ENCODE measurements at places on chromosomes 4 and X.

GRCh38 chr4:6478546-6479220 is 6.3 kb upstream of the PPP2R2C start:
- no peak for DNase-seq

- DNase-seq = peak; percentile 40
Measured at GRCh38 chrX:15301924-15302323, 13.5 kb downstream of the ASB11 start.

DNA sequence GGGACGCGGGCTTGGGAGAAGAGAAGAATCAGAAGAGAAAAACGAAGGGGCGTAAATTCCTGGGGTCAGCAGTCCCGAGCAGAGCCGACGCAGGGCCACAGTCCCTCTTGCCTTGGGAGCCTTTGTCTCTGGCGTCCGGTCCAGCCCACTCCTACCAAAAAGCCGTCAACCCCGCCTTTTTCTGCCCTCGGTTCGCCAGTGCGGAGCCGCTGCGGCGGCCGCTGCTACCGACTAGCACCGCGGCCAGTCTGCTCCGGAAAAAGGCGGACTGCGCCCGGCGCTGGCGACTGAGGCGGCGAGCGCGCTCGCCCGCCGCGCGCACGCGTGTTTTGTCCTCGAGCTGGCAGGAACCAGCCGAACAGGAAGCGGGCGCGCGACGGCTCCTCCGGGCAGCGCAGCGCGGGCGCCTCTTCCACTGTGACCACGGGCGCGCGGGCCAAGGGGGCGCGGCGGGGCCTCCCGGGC is 502 bp downstream of the HNRNPDL start:
- DNase-seq = no peak

DNA sequence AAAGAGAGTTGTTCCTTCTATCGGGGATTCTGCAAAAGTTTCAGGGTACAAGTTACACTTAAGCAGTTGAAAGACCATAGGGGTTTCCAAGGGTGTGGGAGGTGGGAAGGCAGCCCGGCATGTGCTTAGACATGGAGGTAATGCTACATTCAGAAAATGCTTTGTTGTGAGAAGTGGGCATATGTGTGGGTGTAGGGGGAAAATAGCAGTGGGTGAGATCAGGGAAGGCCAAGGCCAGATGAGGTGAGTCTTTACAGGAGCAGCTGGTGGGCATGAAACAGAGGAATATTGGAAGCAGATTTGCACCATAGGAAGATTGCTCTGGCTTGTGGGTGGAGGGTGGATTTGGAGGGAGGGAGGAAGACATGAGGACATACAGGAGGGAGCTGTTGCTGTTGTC is 8.3 kb downstream of the CYTL1 start:
- DNase-seq = no peak

DNA sequence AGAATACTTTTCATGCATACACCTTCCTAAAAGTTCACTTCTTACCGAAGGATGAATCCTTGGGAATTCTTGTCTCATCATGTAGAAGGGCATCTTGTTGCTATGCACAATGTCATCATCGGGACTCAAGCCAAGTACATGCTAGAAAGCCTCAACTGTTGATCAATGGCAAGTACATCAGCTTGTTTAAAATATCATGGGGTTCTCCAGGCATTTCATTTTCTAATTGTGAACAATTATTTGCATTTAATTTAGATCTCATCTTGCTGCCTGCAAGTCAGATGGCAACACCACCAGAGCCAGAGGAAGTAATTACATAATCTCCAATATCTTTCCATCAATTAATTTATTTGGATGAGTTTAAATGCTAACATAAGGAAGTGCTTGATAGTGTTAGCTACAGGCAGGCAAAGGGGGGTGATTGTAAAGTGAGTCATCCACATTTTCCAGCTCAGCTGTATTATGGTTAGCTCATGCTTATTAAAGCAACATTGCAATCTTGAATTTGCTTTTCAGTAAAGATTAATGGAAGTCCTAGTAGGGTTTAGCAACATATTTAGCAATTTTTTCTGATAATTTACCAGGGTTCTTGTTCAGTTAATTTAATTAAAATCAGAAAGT is 356.5 kb downstream of the CBLL2 start:
- peak; percentile 48 for DNase-seq

DNA sequence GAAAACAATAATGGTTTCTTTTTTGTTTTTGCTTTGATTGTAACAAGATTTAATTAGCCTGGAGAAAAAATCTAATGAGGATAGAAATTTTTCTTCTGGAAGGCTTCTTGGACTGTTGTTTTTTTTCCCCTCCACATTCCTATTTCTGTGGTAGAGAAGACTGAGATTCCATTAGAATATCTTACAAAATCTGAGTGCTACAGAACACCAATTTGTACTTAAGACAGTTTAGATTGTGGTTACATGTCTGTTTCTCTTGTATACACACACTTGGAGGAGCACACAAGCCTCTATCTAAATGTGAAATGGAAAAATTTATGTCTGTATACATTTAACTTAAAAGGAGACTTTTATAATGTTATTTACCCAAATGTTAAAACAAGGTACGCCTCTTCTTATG is 176.9 kb upstream of the ARSJ start:
- peak; percentile 28 for DNase-seq

DNA sequence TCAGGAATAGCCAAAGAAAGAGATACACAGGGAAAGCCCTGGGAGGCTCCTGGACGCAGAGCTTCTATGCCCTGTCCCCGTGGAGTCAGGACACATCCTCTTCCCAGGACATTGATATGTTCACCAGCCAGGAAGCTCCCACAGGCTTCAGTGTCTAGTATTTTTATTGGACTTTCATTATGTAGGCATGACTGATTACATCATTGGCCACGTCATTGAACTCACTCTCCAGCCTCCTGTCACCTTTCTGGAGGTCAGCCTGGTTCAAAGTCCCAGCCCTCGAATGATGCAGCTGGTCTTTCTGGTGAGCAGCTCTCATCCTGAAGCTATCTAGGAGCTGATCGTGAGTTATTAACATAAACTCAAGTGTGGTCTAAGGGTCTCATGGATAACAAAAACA is 104.1 kb downstream of the CPEB2 start:
- DNase-seq = no peak

GRCh38 chr4:5045097-5045496 is 6.2 kb upstream of the STK32B start:
- peak; percentile 58 for DNase-seq

DNA sequence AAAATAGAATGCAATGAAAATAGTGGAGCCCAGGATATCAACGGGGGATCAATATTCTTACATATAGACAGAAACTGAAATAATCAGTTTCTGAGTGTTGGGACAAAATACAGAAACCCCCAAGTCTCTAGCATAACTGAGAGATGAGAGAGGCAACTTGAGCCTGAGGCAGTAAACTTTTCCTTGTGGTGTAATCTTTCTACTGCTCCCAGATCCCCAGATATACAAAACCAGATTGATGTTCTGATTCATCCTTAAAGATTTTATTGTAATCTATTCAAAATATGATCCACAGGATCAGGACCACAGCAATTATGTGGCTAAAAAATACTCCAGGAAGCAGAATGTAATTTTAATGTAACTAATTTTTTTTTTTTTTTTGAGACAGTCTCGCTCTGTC is 2282.6 kb downstream of the ARAP2 start:
- DNase-seq = peak; percentile 19

DNA sequence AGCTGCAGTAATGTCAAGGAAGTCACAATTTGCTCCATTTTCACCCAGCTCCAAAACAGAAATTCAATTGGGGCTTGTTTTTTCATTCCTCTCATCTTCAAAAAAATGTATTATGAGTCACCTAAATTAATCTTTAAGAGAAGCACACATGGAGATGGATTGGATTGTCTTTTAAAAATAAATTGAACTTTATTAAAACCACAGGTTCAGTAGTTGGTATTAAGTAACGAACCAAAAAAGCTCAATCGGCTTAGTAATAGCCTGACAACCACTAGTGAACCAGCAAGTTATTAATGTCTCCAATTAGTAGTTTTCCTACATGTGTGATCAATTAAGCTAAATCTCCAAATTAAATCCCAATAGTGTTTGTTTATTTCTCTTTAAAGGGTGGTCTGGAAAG is 283.5 kb upstream of the GIMD1 start:
- peak; percentile 56 for DNase-seq

GRCh38 chr4:109147135-109147534 is 155.3 kb downstream of the COL25A1 start:
- DNase-seq = no peak

DNA sequence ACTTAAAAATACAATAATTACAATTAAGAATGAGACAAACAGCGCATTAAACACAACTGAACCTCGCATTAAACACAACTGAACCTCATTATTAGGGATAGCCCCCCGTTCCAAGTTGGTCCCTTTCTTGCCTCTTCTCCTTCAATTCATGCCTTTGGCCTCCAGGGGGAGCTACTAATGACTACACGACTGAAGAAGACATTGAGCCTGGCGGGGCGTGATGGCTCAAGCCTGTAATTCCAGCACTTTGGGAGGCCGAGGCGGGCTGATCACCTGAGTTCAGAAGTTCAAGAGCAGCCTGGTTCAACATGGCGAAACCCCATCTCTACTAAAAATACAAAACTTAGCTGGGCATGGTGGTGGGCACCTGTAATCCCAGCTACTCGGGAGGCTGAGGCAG is 56.4 kb upstream of the NWD2 start:
- no peak for DNase-seq

DNA sequence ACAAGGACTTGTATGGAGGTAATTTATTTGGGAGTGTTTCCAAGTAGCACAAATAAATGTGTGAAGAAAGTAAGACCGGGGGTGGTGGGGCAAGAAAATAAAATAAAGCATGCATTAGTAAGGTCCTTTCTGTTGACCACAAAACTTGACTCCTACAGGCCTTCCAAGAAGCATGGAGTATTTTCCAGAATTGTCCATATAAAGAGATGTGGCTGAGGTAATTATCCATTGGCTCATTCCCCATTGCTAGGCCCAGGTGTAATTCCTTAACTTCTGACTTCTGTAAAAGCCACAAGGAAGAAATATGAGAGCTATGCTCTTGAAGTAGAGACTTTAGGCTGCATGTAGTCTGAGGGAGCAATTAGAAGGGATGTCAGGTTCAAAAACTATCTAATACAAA is 430.5 kb upstream of the PABPC4L start:
- DNase-seq = no peak

DNA sequence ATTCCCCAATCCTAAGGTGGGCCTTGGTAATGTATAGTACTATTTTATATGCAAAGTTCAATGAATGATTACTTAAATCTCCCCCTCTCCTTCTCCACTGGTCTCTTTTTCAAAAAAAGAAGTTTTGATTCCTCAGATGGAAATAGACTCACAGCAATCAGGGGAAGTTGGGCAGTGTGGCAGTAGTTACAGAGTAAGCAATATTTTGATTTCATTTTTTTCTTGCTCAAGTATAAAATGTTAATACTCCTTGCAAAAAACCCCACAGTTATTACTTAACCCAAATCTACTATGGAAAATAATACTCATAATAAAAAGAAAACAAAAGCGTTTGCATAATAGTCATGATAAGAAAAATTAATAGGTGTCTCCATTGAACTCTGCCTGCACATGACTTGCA is 56.9 kb upstream of the CXCL8 start:
- DNase-seq = no peak

- DNase-seq = peak; percentile 87
Measured at GRCh38 chr4:40333921-40334352, 1.2 kb upstream of the CHRNA9 start.

DNA sequence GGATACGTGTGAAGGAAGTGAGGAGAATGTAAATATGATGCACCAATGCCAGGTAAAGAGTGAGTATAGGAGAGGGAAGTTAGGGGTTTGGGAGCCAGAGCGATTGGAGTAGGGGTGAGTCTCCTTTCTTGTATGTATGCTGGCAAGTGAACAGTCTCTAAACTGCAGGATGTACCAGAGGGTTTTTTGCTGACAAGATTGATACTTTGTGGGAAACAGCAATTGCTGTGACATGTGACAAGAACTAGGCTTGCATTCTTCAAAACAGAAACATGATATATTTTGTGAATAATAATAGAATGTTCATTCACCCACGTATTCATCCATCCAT is 706 bp downstream of the CHIC1 start:
- peak; percentile 4 for DNase-seq

GRCh38 chr4:3518941-3519340 is 13.3 kb downstream of the LRPAP1 start:
- DNase-seq = no peak

DNA sequence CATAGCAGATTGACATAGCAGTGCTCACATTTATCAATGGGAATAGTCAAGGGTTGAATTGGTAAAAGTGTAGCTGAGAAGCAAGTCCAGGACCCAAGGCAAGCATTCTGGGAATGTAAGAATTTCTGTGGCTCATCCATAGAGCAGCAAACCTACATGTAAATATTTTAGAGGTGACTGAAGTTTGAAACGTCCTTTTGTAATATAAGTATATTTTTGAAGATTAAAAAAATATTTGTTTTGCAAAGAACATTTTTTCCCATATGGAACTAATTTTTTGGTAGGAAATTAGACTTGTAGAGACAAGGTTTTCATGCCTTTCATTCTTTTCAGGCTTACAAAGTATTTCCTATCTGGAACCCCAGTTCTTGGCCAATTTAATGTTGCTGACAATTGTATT is 104.0 kb downstream of the TEX13A start:
- DNase-seq = no peak

- no peak for DNase-seq
Measured at GRCh38 chrX:139039041-139039440, 327.5 kb upstream of the FGF13 start.

GRCh38 chrX:9318213-9318612 is 146.6 kb upstream of the TBL1X start:
- DNase-seq = no peak

DNA sequence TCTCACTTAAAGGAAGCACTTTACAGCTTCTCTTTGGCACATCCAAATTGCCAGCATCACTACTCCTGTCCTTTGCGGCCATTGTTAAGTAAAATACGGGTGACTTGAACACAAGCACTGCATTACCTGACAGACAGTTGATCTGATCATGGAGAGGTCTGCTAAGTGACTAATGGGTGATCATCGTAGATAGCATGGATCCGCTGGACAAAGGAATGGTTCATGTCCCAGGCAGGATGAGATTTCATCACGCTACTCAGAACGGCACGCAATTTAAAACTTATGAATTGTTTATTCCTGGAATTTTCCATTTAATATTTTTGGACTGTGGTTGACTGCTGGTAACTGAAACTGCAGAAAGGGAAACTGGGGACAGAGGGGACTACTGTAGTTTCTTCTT is 94.1 kb downstream of the NEUROG2 start:
- no peak for DNase-seq

DNA sequence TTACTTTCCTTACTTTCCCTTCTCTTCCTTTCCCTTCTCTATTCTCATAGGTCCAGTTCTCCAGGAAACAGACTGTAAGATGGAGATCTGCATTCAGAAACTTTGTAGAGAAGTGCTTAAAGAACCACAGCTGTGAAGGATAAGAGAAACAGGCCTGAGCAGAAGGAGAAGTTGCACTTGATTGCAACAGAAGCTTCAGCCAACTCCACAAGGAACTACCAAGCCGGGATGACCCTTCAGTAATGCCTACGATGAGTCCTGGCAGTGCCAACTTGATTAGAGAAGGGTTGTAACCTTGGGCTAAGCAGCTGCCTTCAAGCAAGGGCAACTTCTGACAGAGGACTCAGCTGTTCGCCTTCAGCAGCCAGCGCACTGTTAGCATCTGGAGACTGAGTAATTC is 413.3 kb upstream of the RASGEF1B start:
- no peak for DNase-seq

- no peak for DNase-seq
Measured at GRCh38 chrX:69103539-69103938, 61.7 kb downstream of the PJA1 start.

- DNase-seq = no peak
Measured at GRCh38 chr4:67750691-67751090, 3.5 kb downstream of the GNRHR start.
